ENCODE measurements at places on chromosomes 11 and 22.

DNA sequence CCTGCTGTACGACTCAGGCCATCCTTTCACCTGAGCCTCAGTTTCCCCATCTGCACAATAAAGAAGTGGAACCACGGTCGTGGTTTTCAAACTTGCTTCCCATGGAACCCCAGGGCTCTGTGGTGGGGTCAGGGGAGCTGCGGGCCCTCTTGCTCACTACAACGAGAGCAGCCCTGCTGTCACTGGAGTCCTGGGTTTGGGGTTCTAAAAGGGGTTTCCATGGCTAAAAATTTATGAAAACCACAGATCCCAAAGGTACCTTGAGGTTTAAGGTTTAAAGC lies 45.4 kb upstream of the CARS1 start:
- DNase-seq: no peak

DNA sequence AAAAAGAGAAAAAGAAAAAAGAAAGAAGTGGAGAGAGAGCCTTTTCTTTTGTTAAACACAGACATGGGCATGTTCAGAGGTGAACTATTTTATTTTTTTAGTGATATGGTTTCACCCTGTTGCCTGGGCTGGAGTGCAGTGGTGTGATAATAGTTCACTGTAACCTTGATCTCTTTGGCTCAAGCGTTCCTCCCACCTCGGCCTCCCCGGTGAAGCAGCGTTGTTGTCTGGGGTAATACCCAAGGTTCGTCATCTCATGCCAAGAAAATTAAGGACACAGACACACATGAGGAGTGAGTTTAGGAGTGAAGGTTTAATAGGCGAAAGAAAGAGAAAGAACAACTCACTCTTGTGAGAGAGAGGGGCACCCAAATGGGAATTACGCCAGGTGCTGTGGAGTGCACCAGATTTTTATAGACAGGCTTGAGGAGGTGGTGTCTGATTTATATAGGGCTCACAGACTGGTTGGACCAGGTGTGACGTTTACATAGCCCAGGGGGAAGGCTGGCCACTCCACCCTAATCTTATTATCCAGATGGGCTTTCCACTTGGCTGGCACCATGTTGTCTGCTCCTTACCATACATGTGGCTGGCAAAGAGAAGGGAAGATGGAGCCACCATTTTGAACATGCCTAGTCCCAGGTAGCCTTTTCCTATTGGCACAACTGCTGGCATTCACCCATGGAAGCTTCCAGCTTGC lies 42.3 kb downstream of the GRAMD1B start:
- DNase-seq: no peak

DNA sequence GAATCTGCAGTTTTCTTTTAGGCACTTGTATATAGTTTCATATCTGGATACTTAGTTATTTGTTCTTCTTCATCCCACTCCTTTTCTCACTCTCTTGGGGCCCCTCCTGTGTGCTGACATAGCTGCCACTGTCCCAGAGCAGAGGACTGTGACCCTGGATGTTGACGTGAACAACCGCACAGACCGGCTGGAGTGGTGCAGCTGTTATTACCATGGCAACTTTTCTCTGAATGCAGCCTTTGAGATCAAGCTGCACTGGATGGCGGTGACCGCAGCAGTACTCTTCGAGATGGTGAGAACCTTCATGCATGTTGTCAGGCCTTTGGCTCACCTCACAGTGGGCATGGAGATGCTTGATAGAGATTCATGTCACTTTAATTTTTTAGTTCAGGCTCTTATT lies 50.9 kb upstream of the YWHAH start:
- DNase-seq: no peak

GRCh38 chr11:78784321-78785061 lies 209.8 kb upstream of the NARS2 start:
- no peak for DNase-seq

- no peak for DNase-seq
Observed at GRCh38 chr22:39142088-39142680, 10.3 kb downstream of the CBX7 start.

DNA sequence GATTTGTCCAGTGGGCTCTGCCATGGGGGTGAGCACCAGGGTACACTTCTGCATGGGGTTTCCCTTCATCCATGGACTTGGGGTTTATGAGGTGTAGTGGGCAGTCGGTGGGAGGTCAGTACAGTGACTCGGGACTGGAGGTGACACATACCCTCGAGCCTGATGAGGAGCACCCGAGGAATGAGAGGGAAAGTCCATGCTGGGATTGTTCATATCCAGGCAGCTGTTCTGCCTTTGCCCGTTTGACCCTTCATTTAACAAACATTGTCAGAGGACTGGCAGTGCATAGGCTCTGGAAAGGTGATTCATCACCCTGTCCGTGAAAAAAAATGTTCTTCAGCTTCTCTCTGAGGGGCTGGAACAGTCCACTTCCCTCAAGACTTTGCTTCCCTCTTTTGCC lies 2.7 kb downstream of the NAV2 start:
- no peak for DNase-seq

DNA sequence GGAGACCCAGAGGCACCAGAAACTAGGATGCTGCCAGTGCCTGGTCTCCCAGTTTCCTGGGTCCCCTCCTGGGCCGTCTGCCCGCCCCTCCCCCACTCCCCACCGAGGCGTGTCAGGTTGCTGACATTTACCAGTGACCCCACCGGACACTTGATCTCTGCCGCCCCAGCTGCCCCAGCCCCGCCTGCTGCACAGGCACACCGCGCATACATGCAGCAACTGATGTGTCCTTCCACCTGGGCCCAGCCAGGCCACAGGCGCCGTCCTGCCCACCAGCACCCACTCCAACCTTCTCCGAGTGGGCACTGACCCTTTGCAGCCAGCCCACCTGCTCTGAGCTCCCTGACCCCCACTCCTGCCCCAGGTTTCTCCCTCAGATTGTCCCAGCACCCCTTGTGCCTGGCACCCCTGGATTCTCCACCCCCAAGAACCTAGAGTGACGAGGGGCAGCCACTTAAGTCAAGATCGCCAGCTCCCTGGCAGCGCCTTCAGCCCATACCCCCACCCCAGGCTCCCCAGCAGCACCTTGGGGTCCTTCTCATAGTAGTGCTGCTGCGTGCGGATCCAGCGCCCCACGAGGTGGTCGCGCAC lies 548 bp downstream of the PYGM start:
- no peak for DNase-seq

DNA sequence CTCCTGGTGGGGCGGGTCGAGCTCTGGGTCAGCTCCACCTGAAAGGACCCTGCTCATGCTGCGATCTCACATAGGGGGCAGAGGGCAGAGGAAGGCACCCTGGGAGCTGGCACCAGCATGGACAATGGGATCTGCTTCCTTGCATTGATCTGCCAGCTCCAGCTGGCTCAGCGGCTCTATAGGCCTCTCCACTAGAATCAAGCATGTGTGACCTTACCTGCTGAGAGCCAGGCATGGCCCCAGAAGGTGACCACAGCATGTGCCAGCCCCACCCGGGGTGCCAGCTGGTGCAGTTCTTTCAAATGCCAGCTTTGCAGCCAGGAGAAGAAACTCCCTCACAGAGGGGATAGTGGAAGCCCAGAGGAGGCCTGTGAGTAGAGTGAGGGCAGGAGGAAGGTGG lies 22.0 kb upstream of the KLHL35 start:
- no peak for DNase-seq

DNA sequence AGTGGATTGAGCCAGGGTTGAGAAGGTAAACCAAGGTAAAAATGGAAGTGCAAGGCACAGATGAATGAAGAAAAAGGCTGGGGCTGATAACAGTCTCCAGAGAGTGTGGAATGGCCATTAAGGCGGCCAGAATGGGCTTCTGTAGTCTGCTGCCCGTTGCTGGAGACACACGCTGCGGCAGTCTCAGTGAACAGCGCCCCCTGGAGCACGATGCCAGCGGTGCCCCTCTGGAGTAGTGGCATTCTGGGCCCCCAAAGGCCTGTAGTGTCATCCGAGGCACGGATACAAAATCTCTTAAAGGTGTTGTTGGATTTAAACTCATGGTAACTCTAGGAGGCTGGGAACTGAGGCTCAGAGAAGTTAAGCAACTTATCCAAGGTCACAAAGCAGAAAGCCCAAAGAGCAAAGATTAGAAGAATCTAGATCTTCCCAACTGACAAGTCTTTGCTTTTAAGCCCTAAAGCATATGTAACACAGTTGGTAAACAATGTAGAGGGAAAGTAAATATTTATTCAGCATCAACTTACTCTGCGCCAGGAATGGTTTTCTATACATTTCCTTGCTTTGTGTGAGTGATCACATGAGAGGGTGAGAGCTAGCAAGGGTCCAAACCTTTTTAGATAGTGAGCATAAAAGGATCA lies 18.2 kb downstream of the KCNJ1 start:
- peak; percentile 69 for DNase-seq

DNA sequence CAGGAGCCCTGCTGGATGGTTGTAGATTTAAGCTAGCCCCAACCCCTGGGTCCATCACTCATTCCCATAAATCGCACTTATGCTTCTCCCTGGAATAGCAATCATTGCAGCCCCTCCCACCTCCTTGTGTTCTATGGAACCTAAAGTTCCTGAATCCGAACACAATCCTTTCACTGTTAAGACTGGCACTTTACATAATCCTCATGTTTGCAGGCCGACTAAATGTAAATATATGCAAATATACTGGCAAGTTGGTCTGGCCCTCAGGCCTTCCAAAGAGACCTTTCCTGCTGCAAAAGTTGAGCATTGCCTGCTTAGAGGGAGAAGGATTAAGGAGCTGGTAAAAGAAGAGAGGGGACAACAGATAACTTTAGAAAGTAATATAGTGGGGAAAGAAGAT lies 892.9 kb downstream of the OPCML start:
- DNase-seq: no peak

DNA sequence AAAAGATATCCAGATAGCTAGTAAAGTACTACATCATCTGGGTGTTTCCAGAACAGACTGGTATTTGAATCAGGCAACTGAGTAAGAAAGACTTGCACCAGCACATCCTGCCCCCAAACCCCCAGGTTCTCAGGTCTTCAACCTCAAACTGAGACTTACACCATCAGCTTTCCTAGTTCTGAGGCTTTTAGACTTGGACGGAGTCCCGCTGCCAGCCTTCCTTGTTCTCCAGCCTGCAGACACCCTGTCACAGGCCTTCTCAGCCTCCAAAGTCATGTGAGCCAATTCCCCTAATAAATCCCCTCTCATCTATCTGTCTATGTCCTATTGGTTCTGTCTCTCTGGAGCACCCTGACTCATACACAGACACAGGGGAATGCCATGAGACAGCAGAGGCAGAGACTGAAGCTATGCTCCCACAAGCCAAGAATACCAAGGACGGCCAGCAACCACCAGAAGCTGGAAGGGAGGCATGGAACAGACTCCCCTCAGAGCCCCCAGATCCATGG lies 10.9 kb downstream of the SMCO4 start:
- DNase-seq: no peak

- peak; percentile 71 for DNase-seq
Observed at GRCh38 chr11:66126808-66127555, 56.9 kb downstream of the PACS1 start.

DNA sequence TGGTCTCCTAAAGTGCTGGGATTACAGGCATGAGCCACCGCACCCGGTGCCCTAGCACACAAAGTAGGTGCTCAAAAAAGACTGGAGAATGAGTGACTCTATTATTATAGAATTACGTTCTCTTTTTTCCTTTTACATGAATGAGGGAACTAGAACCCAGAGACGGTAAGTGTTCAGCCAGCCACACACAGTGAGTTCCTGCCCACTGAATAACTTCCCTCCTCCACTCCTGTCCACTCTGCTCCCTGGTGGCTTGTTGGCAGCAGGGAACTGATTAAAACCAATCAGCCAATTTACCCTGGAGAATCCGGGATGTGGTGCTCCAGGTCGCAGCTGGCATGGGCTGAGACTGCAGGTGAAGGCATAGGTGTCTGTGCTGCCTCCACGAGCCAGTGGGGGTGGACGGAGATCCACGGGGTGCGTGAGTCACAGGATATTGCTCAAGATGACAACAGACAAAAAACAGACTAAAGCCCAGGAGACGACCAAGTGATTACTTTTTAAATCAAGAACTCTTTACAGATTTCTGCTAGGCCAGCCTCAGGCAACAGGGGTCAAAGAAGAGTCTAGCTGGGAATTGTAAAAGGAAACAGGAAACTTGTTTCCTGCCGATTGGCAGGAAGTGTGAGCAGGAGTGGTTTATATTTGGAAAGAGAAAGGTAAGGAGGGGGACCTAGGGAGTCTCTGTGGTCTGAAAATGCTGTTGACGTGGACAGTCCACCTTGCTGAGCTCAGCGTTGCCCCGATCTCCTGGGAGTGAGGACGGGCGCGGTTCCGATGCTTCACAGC lies 95.2 kb upstream of the TP53I11 start:
- no peak for DNase-seq

DNA sequence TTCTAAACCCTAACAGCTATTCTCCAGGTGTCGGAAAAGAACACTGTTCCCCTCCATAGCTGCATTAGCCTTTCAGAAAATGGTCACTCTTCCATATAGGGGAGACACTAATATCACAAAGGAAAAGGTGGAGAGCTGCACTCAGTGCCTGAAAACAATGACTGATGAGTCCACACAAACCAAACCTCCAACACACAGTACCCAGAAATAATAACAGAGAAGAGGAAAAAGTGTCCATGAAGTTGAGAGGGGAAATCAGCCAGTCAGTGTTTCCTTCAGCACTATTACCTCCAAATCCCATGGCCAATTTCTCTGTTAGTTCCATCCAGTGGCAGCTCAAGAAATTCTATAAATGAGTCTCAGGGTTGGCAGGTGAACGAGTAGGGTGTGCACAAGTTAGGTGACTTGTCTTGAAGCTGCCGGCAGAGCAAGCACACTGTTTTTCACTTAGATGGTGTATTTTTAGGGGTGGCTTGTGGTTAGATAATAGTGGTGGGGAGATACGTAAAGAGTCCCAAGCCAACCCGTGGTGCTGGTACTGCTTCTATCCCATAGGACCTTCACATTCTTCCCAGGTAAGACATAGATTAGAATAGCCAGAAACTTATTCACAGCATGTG lies 84.5 kb upstream of the CHRM4 start:
- DNase-seq: no peak

DNA sequence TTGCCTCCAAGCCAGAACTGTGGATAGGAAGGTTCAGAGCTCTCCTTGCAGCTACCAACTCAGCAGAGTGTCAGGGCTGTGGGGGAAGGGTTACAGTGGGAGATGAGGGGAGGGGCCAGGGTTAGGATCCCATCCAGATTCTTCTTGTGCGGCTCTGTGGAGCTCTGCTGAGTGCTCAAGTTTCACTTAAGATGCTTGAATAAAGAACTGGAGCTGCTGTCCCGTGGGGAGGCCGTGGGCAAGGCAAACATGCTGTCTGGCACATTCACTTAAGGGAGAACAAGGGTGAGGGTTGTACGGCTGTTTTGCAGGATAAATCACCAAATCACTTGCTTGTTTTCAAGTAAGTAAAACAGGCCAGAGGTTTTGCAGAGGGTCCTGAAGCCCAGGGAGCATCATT lies 197.1 kb downstream of the FAM76B start:
- no peak for DNase-seq

DNA sequence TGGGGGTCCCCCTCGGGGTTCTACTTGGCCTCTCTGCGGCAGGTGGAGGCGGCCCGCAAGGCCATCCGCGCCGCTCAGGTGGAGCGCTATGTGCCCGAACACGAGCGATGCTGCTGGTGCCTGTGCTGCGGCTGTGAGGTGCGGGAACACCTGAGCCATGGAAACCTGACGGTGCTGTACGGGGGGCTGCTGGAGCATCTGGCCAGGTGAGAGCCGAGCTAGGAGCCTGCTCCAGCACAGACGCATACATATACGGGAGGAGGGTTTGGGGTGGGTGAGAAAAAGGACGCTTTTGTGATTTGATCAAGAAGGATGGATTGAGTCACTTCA lies 415 bp downstream of the CENATAC start:
- no peak for DNase-seq

GRCh38 chr11:16863389-16863788 lies 124.9 kb downstream of the C11orf58 start:
- no peak for DNase-seq

- DNase-seq: no peak
Observed at GRCh38 chr11:112718483-112718882, 242.7 kb upstream of the NCAM1 start.
